Kasumi-1 (cell line): ENCODE measurements at places on chromosomes 3 and 15.

DNA sequence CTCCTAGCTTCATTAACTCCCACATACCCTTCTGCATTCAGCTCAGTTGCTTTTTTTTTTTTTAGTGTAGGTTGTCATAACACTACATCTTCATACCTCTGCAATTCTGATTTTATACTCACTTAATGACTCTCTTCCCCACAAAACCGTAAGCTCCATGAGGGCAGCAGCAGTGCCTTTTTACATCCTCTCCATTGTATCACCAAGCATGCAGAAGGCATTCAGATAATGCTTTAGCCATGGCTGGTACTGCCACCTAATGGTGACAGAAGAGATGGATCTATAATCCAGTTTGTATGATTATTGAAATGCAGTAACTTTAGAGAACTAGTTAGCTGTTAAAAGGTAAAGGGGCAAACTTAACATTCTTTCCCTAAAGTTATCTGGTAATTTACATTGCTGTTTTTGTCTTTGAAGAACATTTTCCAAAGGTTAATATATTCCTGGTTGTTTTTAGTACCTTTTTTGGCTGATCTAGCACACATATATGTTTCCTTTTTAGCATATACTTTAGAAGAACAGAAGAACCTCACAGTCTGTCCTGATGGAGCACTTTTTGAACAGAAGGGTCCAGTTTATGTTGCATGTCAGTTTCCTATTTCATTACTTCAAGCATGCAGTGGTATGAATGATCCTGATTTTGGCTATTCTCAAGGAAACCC is 36.8 kb downstream of the ATP1B3 start:
- peak; percentile 75 for DNase-seq

GRCh38 chr3:95154766-95155165 is 1091.9 kb downstream of the NSUN3 start:
- no peak for DNase-seq

- peak; percentile 96 for DNase-seq
Measured at GRCh38 chr15:96327155-96327741, 3.3 kb upstream of the NR2F2 start.

- no peak for DNase-seq
Measured at GRCh38 chr3:64667138-64667537, 20.7 kb downstream of the ADAMTS9 start.

DNA sequence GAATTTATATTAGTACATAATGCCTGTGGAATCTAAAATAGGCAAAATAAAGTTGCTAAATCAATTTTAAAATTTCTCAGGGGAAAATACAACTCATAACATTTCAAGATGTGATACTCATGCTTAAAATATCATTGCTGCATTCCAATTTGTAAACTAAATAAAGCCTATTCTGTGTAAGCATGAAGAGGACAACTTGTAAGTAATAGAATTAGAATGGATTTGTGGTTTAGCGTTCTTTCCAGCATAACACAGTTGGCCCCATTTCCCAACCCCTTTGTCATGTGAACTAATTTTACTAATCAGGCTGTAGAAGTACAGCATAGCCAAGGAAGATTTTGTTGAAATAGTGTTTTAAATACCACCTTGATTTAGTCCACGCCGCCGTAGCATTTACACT is 437.2 kb downstream of the SI start:
- no peak for DNase-seq
